AG04449 (cell line): ENCODE measurements at places on chromosomes 16 and 17.

- no peak for DNase-seq
Observed at GRCh38 chr16:3458852-3459361, 15.4 kb downstream of the NAA60 start.

GRCh38 chr17:76527430-76528111 lies 9.9 kb downstream of the CYGB start:
- DNase-seq: no peak

- no peak for DNase-seq
Observed at GRCh38 chr16:65689726-65690125, 567.9 kb upstream of the CDH11 start.

DNA sequence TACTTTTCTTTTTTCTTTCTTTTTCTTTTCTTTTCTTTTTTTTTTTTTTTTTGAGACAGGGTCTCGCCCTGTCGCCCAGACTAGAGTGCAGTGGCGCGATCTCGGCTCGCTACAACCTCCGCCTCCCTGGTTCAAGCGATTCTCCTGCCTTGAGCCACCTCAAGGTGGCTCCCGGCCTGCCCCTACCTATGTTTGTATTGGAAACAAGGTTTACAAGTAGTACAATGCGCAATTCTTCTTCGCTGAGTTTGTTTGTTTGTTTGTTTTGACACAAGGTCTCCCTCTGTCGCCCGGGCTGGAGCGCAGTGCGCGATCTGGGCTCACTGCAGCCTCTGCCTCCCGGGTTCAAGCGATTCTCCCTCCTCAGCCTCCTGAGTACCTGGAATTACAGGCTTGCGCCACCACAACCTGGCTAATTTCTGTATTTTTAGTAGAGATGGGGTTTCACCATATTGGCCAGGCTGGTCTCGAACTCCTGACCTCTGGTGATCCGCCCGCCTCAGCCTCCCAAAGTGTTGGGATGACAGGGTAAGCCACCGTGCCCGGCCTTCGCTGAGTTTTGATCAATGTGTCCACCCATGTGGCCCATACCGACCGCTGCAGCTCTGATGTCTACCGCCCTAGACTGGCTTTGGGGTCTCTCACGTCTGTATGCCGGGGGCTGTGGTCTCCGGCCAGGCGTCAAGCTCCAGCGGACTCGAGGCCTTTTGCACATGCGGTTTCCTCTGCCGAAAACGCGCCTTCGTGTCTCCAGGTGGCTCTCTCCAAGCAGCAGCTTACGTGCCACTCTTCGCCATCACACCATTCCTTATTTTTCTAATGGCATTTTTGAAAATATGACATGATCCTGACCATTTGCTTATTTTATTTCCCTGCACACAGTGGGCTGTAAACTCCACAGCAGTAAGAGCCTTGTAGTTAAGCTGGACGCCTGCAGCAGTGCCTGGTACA lies 1.1 kb upstream of the YBX2 start:
- DNase-seq: no peak

- no peak for DNase-seq
Observed at GRCh38 chr17:7258731-7259554, 3.3 kb downstream of the CLDN7 start.

GRCh38 chr16:59192551-59193199 lies 458.6 kb upstream of the GOT2 start:
- DNase-seq: no peak

GRCh38 chr17:64500862-64501765 lies 4.3 kb upstream of the POLG2 start:
- no peak for DNase-seq
